ENCODE measurements at places on chromosomes 13 and 19.

DNA sequence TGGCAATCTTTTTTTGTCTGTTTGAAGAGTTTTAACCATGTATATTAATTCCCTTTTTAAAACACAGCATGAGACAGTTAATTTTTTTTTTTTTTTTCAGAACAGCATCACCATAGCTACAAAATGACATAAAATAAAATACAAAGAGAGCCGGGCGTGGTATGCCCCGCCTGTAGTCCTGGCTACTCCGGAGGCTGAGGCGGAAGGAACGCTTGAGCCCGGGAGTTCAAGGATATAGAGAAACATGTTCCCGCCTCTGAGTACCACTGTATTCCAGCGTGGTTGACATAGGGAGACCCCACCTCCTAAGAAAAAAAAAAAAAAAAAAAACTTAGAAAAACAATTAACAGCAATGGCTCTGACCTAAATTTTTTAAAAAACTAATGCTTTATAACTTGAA is 10.0 kb upstream of the INSR start:
- DNase-seq: no peak

DNA sequence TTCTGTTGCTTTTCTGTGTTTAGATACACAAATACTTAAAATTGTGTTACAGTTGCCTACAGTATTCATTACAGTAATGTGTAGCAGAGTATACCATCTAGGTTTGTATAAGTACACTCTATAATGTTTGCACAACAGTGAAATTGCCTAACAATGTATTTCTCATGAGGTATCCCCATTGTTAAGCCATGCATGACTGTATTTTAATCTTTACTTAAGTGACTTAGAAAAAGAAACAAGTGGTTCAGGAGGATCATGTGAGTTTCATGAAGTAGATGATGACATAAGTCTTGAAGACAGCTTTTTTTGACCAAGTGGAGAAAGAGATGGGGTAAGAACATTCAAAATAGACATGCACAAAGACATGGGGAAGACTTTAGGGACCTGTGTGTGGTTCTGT is 8.4 kb upstream of the KCTD4 start:
- no peak for DNase-seq

DNA sequence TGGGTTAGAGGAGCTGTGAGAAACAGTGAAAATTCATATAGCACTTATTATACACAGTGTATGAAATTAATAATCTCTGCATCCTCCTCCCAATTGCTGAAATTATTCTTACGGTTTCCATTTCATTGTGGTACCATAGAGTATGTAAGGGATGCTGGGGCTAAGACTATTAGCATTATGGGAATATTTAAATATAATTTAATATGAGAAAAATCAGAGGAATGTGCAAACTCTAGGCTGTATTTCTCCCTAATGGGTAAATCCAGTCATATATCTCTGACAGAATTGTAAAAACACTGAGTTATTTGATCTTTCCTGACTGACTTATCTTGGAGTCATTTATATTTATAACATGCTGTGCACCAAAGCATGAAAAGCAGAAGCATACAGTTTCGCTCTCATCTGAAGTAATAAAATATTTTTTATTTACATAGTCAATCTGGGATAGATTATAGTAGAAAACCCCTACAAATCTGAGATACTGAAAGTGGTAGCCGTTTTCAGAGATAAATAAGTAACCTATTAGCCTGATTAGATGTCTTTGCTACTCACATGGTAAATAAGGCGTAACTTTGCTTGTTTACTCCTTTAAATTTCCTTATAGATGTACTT is 34.9 kb downstream of the LRCH1 start:
- peak; percentile 30 for DNase-seq

DNA sequence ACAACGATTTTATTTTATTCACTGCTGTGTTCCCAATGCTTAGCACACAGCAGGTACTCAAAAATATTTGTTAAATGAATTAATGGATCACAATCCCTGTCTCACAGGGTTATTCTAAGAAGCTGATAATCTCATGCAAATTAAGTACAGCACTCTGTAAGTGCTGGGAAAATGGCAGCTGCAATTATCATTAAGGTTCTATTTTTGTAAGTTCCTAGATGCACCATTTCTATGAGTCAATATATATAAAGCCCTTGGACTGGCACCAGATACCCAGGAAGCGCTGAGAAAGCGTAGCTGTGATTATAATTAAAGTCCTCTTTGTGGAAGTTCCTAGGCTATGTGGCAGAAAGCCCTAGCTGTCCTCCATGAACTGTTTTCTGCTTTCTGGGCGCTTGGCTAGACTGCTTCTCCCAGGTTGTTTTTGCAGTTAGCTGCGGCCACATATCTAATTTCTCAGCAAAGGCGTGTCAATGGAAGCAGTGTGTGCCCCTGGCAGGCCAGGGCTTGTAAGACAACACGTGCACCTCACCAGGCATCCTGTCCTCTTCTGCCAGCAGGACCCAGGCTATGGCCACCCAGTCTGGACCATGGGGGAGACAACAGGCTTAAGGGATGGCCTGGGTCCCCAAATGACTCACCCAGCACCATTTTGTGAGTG is 5.2 kb upstream of the SRRM5 start:
- DNase-seq: no peak

DNA sequence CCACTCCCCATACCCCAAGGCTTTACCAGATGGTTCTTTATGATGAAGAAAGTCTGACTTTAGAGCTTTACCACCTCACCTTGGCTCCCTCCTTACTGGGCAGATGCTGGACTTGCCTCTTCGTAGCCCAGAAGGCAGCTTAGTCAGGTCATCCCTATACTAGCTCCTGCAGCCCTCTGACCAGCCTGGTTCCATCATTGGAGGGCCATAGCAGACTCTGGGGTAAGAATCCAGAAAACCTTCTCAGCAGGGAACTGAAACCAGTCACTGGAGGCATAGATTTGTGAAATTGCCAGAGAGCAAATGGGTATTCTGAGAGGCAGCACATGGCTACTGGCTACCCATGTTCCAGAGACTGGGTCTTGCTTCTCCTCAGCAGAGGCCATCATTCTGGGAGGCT is 21.8 kb upstream of the ZNF492 start:
- DNase-seq: no peak

DNA sequence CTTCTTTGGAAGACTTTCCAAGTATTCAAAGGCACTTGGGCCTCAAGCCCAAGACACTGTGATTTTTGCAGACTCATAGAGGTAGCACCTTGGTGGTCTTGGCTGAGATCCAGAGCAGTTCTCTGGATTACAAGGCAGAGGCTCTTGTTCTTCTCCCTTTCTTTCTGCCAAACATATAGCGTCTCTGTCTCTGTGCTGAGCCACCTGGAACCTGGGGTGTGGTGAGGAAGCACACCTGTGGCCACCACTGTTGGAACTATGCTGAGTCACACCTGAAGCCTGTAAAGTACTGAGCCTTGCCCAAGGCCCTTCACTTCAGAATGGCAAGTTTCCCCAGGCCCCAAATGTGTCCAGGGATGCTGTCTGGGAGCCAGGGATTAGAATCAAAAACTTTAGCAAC is 127.5 kb downstream of the FREM2 start:
- no peak for DNase-seq

DNA sequence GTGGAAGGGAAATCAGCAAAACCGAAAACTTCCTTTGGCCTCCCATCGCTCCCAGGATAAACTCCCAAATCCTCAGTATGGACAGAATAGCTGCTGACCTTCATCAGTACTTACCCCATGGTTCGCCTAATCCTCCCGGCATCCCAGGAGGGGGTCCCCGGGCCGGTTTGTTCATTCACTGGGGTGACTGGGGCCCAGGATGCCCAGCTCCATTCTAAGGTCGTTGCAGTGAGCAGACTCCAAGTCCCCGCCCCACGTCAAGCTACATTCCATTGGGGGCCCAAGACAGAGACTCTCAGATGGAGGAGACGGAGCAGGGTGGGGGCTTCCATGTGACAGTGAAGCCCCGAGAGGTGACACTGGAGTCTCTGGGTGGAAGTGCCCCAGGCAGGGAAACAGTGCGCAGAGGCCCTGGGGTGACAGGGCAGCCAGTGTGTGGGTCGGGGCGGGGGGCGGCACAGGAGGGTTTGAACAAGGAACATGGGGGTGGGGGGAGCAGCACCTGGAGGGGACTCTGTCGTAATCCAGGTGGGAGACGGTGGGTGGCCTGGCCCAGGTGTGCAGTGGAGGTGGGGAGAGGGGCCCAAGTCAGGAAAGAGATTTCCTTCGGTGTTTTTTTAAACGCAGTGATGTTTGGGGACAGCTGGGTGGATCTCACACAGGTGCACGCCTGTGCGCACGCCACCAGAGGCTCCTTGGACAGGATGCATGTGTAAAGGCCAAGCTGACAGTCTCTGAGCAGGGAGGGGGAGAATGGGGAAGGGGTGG is 5.1 kb downstream of the SSBP4 start:
- no peak for DNase-seq
